DMS 273 treated with DMSO at 0.1 percent for 48 hours (cell line): ENCODE measurements at places on chromosomes 5 and 9.

DNA sequence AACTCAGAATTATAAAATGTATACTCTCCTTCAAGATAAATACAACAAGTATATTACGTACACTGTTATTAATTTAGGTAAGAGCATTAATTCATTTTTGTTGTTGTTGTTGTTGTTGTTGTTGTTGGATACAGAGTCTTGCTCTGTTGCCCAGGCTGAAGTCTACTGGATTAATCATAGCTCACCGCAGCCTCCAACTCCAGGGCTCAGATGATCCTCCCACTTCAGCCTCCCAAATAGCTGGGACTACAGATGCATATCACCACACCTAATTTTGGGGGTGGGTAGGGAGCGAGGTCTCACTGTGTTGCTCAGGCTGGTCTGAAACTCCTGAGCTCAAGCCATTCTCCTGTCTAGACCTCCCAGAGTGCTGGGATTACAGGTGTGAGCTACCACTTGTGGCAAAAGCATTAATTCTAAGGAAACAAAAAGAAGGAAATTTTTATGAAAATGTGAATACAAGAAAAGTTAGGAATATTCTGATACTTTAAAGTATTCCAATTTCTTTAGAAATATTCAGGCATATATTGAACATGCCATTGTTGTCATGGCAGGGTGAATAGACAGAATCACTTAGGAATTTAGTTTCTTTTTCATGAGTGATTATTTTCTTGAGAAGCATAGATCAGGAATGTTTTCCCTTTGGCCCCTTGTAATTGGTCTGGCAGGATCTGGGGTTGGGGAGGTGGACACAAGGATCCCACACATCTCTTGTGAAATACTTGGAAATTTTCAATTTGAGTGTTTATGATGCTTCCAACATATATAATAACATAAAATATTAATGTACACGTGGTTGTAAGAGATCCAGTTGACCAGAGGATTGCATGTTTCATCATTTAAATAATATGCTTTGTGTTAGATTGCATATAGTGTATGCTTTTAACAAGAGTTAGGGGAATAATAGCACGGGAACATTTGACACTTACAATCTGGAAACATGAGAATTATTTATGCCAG is 263.6 kb downstream of the FANCC start:
- no peak for DNase-seq

GRCh38 chr5:1239505-1240251 is 14.5 kb downstream of the SLC6A18 start:
- no peak for DNase-seq

DNA sequence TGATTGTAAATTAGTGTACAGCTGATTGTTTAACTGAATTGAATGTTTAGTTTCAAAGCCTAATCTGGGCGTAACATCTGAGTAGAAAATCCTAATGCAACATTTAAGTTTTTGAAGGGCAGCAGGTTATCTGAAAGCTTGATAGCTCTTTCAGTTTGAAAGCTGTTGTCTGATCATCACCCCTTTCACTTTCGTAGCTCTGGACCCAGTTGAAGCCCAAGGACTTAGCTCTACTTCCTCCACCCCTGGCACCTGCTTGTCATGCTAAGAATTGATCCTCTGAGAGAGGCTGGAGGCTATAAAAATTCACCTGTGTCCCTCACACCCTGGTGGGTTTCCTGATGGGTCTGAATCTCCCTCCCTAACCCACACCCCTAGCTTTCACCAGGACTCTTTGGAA is 86.0 kb downstream of the ZFAND5 start:
- no peak for DNase-seq

GRCh38 chr9:134787601-134788531 is 92.7 kb upstream of the FCN2 start:
- DNase-seq, result no peak

DNA sequence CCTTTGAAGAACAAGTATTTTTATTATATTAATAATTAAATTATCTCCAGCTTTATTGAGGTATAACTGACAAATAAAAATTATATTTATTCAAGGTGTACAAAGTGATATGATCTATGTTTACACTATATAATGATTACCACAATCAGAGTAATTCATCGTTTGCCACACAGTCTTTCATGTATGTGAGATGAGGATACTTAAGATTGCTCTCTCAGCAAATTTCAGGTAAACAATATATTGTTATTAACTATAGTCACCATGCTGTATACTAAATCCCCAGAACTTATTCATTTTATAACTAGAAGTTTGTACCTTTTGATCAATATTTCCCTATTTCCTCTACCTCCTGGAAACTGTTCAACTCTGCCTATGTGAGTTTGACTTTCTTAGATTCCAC is 16.7 kb upstream of the CCNO start:
- DNase-seq, result no peak

- DNase-seq, result no peak
Observed at GRCh38 chr5:69467442-69468225, 25.0 kb upstream of the OCLN start.

- DNase-seq, result no peak
Observed at GRCh38 chr5:122871661-122872060, 26.2 kb downstream of the SNX24 start.

- DNase-seq, result no peak
Observed at GRCh38 chr9:12141422-12141821, 551.8 kb upstream of the TYRP1 start.

DNA sequence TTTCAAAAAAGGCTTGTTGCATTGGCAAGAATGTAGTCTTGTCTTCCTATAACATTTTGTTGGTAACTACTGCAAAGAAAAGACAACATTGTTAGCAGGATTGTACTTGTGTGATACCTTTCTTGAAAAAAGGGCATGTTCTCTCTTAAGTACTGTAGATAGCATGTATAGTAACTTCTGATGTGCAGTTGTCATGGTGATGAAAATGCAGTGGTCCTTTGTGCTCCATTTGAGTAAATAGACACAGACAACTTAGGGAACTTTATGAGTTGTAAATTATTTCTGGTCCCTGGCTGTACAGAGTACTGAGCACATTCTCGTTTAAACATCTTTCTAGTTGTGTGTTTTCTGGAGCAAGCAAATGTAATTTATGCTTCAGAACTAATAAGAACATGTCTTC is 103.3 kb downstream of the CD180 start:
- DNase-seq, result no peak

DNA sequence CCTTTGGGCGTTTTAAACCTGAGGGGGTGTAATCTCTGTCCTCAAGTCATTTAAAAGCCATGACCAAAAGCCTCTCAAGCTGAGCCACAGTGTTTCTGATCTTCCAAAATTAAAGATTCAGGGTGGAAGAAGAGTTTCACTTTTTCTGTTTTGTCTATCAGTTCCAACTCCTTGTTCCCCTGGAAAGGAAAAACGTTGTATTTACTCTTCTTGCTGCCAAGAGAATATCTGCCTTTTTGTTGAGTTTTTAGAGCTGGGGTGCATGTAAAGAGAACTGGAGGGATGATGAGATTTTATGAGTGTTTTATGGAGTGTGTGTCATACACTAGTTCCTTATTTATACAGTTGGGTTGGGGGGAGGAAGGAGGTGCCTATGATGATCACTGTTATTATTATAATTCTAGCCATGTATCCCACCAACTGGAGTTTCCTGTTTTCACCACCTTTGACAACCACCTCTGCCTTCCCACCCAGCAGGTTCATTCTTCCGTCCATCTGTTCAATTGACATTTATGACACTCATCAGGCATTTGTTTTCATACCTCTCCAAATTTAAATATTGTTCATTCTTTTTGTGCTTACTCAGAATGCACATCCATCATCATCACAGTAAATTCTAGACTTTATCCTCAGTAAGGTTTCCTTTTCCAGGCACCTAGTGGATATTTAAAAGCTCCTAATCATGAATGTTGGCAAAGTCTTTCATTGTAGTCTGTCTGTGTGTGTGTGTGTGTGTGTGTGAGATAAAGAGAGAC is 97.9 kb upstream of the MPDZ start:
- DNase-seq, result no peak

DNA sequence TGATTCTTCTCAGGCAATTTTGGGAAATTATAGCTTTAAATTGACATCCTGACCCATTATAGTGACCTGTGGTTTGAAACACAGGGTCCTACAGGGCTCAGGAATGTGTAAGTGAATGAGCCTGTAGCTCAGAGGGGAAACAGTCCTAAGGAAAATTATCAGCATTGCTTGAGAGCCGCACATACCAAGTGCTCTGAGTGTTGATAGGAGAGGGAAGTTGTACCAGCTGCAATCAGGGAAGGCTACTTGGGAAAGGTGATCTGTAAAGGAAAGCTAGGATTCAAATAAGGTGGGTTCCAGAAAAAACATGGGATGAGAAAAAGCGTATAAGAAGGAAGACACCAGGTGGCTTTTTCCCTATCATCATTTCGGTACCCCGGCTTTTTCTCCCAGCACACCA is 4.4 kb upstream of the SLC25A51 start:
- no peak for DNase-seq

DNA sequence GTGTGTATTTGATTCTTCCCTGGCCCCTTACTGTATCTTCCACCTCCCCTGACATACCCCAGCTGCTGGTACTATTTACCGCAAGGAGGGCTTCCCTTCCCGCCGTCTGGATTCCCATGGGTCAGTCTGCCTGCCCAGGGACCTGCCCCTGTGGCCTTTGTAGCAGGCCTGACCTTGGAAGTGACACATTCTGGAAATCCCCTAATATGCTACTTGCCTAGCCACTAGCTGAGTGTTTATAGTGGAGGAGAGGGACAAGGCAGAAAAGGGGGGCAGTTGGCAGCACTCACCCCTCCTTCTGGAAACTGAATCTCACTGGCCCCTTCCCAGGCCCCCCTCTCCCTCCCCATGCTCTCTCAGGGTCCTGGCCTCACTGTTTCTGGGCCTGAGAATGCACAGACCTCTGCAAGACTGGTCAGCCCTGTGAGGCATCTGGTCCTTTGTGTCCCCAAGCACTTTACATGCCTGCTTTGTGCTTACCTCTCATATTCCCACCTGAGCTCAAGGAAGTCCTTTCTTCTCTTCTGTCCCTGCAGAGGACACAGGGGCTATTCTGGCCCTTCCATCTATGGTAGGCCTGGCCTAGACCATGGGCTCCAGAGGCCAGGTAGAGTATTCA is 8.2 kb upstream of the CCL21 start:
- DNase-seq, result no peak

- DNase-seq, result no peak
Observed at GRCh38 chr5:68406767-68407241, 191.2 kb downstream of the PIK3R1 start.

DNA sequence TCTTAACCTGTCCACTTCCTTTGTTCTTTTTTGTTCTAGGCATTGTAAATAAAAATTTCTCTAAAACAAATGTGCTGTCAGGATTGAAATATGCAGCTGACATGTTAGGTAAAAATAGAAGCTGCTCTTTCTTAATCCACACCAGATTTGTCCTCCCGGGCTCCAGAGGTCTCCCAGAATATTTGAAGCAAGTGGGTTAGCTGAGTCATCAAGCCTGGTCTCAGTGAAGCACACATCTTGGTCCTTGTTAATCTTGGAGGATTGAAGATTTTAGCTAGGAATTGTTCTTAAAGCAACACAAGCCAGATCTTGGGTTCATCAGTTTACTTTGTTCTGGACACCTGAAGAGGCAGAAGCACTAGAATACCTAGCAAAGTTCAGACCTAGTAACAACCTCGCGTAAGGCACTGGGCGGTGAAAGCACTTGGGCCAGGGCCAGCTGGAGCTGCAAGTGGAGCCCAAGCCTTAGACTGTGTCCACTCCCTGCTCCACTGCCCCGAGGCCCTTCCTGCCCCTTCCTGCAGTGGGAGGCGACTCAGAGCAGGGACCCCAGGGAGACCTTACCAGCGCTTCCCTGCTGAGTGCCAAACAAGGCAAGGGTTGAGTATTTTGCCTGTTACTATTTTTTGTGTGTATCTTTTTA is 36.5 kb downstream of the HABP4 start:
- no peak for DNase-seq

GRCh38 chr5:8033261-8033660 is 164.3 kb downstream of the MTRR start:
- DNase-seq, result no peak

- no peak for DNase-seq
Observed at GRCh38 chr5:88660264-88660946, 222.6 kb downstream of the MEF2C start.

DNA sequence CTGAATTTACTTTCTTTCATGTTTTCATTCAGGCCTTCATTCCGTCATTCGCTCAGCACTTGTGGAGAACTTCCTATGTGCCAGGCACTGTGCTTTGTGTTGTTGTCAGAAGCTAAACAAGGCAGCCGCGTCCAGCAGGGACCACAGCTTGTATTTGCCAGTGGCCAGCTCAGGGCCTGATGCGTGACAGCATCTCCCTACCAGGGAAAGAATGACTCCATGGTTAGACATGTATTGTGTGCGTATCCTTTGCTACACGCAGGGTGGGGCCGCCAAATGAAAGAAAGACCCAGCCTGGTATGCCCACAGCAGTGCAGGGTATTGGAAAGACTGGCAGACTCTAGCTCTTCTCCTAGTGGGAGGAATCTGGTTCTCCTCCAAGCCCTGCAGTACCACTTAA is 4.7 kb upstream of the COL27A1 start:
- DNase-seq, result no peak

- no peak for DNase-seq
Observed at GRCh38 chr9:72489986-72490385, 31.4 kb upstream of the TMC1 start.

GRCh38 chr9:2486988-2487387 is 134.6 kb upstream of the VLDLR start:
- no peak for DNase-seq

DNA sequence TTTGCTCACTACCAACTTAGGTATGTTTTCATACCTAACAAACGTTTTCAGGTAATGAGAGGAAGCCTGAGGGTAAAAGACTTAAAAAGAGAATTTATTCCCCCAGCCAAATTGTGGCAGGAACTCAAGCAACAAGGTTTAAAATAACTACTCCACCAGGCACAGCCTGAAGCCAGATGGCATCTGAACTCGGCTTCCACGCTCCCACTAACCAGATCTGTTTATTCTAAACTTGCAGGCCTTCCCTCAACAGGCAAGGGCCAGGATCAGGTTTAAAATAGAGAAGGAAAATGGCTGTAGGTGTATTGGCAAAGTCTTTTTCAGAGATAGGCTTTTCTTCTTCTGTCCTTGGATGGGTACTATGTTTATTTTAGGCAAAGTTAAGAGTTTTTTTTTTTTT is 89.4 kb downstream of the OTULIN start:
- peak; percentile 71 for DNase-seq

GRCh38 chr5:8869932-8870331 is 675.9 kb downstream of the SEMA5A start:
- DNase-seq, result no peak

- DNase-seq, result no peak
Observed at GRCh38 chr9:132671620-132672412, 1.6 kb downstream of the GTF3C4 start.
